ENCODE measurements at places on chromosomes 2 and 18. TPM values are rescaled to one million over a fixed set of nuclear protein-coding genes. Genes with fewer than 3 reads are reported as not detected.

Gene LIPG
- 12.8 TPM for total RNA-seq

Gene RSAD2
- total RNA-seq, result 1.1 TPM

Gene PJVK
- 1.9 TPM for total RNA-seq

Gene PER2
- total RNA-seq, result 4.6 TPM

All from cardiac ventricle fibroblast (primary cell).